Pericardium fibroblast (primary cell): ENCODE measurements at places on chromosomes 13 and 19. TPM values are rescaled to one million over a fixed set of nuclear protein-coding genes. Genes with fewer than 3 reads are reported as not detected.

The DACH1 gene
- under 0.01 and 0.09 TPM in 2 replicates for total RNA-seq

The F7 gene
- not detected in 2 replicates for total RNA-seq

The HNRNPUL1 gene
- total RNA-seq, result 96.9 and 108 TPM in 2 replicates

The NOTCH3 gene
- 46.6 and 49.8 TPM in 2 replicates for total RNA-seq

The DMKN gene
- total RNA-seq, result 22.8 and 37.0 TPM in 2 replicates

The KIR3DL2 gene
- total RNA-seq, result not detected in 2 replicates

The RNF17 gene
- total RNA-seq, result 0.12 and 0.34 TPM in 2 replicates

The CYP2S1 gene
- 0.09 and 0.70 TPM in 2 replicates for total RNA-seq

The PTGIR gene
- 12.9 and 23.1 TPM in 2 replicates for total RNA-seq

The PPP1R13L gene
- total RNA-seq, result 4.8 and 7.8 TPM in 2 replicates
